ENCODE measurements at places on chromosomes 2 and 18.

DNA sequence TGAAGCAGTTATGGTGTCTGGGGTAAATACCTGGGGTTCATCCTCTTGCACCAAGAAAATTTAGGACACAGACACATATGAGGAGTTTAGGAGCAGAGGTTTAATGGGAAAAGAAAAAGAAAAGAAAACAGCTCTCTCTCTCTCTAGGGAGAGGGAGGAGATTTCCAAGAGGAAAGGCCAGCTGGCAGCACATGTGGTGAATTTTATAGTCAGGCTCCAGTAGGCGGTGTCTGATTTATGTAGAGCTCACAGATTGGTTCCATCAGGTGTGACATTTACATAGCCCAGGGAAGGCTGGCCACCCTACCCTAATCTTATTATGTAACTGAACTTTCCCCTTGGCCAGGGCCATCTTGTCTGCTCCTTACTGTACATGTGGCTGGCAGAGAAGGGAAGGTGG is 297.5 kb upstream of the RGPD4 start:
- DNase-seq: peak; percentile 92

- no peak for DNase-seq
Observed at GRCh38 chr2:71608034-71608433, 154.7 kb downstream of the DYSF start.

GRCh38 chr18:37443325-37444055 is 122.1 kb downstream of the CELF4 start:
- DNase-seq: peak; percentile 29

DNA sequence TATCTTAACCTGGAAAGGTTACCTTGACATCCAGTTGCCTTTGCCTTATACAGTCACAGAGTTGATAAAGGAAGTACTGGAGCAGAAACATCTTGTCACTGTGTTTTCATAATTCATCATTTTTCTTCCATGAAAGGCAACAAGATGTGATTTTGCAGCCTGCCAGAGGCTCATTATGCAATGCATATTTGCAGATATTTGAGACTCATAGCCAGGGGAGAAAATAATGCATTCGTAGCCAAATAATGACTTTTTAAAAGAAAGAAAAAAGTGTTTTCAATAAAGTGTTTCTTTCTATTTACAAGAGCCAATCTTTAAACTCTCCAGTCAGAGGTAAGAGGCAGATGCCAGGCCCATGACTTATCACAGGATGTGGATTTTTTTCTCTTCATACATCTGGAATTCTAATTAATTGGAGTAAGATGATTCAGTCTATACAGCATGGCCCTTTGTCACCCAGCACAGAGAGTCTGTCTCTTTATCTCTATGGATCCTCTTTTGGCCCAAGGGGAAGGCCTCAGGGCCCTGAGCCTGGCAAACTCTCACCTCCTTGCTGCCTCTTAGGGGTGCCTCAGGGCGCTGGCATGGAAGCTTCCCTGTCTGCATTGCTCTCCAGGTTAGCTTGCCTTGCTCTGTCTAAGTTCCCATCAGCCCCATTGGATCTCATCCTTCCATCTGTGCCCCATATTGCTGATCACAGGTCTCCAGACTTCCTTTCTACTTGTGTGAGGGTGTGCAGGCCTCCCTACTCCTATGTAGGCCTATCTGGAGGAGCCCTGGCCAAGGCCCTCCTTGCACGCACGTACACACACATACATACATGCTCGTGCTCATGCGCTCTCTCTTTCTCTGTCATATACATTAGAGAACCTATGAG is 247.7 kb downstream of the TPGS2 start:
- DNase-seq: peak; percentile 57

DNA sequence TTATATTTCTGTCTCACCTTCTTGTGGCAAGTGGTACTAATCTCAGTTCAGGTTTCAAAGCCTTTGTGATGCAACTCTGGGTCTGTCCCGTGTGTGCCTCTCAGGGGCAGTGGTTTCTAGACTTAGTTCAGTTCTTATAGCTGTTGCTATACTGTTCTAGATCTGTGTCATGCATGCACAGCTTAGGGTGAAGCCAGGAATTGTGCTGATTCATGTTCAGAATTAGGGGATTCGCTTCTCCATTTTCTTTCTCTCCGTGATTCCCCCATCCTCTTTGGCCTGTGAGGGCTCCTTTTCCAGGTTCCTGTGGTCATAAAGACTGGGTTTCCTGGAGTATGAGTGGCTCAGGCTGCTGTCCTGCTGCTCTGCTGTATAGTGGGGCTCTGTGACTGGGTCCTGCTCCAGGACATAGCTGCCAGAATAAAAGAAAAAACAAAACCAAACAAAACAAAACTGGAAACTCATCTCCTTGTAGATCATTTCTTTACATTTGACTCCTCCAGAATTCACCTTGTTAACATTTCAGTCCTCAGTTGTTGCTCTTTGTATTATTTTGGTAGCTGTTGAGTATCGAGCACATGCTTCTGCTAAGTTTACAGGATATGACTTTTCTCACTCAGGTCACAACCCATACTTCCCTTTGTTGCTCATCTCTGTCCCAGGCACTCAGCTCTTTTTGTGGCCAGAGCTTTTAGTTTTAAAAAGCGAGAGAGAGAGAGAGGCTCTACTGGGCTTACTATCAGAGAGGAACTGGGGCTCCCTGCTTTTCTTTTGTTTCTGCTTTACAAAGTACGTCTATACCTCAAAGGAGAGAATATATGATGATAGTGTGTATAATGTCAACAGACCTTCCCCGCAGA is 34.2 kb downstream of the CERS6 start:
- peak; percentile 58 for DNase-seq

DNA sequence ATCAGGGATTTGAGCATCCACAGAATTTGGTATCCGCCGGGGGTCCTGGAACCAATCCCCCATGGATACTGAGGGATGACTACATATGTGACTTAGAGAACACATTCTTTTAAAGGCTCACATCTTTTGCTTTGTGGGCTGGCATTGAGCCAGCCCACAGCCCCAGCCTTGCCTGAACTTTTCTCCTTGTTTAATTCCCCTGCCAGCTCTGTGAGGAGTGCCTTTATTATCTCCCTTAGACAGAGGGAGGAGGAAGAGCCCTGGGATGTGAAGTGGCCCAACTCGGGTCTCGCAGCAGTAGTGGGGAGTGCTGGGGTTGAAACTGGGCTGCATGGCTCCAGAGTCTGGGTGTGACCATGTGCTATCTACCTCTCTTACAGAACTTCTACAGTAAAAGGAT is 7.6 kb downstream of the TTC39C start:
- no peak for DNase-seq

GRCh38 chr2:20423847-20424246 is 23.0 kb upstream of the RHOB start:
- DNase-seq: no peak

DNA sequence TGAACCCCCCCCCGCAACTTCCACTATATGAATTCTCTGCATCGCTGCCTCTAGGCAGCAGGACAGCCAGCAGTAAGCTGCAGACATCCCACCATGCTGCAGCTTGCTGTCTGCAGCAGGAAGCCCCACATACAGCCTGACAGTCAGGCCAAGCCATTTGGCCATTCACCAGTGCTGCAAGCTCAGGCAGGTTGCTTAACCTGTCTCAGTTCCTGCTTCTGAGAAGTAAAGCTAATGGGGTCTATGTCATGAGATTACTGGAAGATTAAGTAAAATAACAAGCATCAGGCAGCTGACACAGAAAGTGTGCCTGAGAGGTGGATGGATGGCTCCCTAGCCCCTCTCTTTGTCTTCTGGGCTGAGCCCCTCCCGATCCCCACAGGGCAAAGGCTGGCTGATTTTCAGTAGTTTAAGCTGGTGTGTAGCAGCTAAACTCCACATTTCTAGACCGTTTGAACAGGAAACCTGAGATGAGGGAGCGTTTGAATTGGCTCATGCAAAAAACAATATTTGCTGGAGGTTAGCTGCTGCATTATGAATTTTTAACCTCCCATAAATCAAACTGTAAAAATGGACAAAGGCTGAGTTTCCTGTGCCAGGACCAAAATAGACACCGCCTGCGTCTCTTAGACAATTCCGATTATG is 193.8 kb upstream of the ARL4C start:
- DNase-seq: peak; percentile 83

GRCh38 chr2:130766037-130766436 is 10.7 kb downstream of the AMER3 start:
- no peak for DNase-seq

DNA sequence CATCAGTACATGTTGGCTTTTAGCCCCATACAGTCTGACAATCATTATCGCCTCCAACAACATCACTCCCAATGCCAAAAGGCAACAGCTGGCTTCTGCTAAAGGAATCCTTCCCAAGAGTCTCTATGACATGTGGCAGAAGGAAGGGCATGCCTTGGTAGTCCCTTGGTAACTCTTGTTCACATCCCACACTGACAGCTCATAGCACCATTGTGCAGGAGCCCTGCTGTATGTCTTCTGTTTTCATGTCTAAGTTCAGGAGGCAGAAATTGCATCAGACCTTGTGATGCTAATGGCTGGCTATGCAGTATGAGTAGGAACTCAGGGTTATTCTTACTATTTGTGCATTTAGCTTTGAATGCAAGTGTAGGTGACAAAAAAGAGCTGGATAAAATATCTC is 392.1 kb downstream of the PTH2R start:
- DNase-seq: no peak

DNA sequence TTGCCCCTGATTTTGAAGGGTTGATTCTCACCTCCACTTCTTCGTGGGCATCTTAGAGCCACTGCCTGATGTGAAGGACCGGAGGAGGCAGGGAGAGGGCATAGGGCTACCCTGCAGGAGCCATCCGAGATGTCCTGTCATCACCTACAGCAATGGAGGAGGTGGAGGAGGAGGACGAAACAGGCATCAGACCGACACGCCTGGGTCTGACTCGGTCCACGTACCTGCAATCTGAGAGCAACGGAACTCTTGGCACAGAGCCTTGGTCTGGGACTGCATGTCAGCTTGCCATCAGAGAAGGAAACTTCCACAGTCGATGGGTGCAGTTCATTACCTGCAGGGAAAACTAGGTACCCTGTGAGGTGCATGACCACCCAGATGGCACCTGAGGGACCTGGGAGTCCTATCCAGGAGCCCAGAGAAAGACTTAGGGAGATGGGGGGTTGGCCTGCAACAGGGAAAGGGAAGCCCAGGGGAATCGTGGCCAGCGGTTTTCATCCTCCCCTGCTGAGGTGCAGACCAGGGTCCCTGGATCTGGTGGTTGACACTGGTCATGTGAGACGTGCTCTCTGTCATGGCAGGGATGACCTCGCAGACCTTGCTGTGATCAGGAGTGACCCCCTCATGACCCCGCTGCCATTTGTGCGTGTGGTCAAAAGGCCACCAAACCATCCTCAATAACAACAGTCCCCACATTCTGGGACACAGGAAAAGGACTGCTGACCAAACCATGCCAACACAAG is 190.8 kb downstream of the SEPTIN10 start:
- DNase-seq: no peak

- no peak for DNase-seq
Observed at GRCh38 chr18:68394705-68395104, 320.2 kb downstream of the TMX3 start.

GRCh38 chr18:49359732-49360444 is 100.6 kb downstream of the DYM start:
- DNase-seq: peak; percentile 96

GRCh38 chr18:79964330-79965118 is at the start of gene HSBP1L1:
TSS of gene HSBP1L1 (plus strand) at chr18:79964643. CDS start at chr18:79964736, 93 bp downstream.
- DNase-seq: peak; percentile 59

DNA sequence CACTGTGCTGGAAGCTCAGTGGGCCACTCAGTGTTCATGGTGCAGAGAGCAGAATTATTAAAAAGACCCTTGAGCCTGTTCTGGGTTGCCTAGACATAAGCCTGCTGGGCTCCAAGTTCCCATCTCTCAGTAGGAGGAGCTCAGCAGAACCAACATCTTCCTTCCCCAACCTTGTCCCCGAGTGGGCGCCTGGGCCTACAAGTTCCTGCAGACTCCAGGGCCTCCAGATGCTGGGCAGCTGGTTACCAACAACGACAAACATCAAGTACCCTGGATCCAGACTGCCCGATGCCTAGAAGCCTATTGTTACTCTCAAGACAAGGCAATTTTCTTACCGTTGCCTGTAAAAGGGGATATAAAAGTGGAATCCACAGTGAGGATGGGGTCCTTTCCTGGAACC is 214.2 kb downstream of the HAUS1 start:
- DNase-seq: no peak

DNA sequence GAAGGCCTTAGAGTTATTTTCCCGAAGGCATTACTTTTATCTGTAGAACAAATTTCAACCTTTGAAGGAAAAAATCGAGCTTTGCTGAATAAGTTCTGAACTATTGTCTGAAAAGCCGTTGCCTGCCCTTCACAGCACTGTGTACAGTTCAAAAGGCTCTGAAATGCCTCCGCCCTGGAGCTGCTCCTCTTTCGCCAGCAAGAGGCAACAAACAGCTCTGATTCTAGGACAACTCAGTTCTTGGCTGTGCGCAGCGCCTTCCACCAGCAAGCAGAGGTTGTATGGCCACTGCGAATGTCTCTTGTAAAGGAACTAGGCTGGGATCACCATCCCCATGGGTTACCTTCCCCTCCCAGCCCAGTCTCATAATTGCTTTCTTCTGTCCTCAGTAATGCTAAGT is 308.5 kb downstream of the GBX2 start:
- peak; percentile 32 for DNase-seq

- peak; percentile 48 for DNase-seq
Observed at GRCh38 chr2:181172676-181173075, 192.3 kb downstream of the UBE2E3 start.

- no peak for DNase-seq
Observed at GRCh38 chr2:18824915-18825314, 235.5 kb upstream of the NT5C1B start.

GRCh38 chr18:22273101-22274039 is 104.0 kb downstream of the GATA6 start:
- no peak for DNase-seq

GRCh38 chr2:102839668-102840388 is 78.0 kb downstream of the TMEM182 start:
- peak; percentile 59 for DNase-seq

- DNase-seq: no peak
Observed at GRCh38 chr2:139850254-139850890, 1070.2 kb upstream of the NXPH2 start.

DNA sequence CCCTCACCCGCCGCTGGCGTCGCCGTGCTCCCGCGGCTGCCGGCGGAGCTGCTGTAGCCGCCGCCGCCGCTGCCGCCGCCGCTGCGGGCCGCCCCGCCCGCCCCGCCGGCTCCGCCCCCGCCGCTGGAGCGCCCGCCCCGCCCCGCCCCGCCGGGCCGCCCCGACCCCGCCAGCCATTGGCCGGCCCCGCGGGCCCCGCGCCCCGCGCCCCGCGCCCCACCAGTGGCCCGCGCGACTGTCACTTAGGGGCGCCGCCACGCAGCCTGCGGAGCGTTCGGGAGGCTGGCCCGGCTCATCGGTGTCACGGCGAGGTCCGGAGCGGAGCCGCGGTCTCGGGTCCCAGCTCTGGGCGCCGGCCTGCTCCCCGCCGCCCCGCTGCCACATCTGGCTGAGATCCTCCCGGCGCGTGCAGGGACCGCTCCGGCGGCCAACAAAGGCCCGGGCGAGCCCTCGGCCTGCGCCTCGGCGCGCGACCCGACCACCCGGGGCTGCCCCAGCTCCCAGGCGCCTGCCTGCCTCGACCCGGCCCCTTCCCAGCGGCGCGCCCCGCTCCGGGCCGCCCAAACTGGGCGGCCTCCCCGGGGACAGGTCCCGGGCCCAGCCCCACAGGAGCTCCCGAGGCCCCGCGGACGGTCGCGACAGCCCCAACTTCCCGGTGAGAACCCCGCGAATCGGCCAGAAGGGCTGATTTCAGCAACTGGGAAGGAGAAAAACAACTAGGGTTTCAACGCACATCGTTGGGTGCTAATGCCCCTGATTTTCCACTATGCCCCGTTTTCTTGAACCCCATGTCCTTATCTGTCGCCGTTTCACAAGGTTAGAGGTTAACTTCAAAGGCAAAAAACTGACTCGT is at the start of gene MGAT4A:
MGAT4A (minus strand) TSS at position 92 of the 853 bp plus-strand sequence. CDS start 4,800 bp downstream, outside the sequence.
- peak; percentile 84 for DNase-seq

Measured in muscle of leg (tissue), 16 donors.